Islet precursor cell (in vitro differentiated cells): ENCODE measurements at places on chromosomes 1 and 21.

- DNase-seq = no peak
These were observed 1424.2 kb downstream of the MRPL39 start for GRCh38 chr21:24183077-24183476.

DNA sequence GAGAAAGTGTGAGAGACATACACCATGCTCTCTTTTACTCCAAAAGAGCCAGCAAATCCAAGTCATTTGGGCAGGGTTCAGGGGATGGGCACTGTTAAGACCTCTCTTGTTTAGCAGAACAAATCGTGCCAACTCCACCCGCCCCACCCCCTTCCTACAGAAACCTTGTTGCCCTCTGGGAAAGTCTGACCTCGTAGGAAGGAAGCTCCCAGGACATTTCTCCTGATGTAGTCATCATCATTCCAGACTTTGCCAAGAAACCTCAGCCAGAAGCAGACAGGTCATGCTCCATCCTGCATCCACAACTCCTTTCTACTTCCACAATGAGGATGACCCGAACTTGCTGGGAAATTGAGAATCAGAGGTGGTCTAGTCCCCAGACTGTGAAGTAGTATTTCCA is 57.7 kb downstream of the UBE2T start:
- DNase-seq = peak; percentile 77

- peak; percentile 21 for DNase-seq
These were observed 33.9 kb downstream of the RUNX3 start for GRCh38 chr1:24896176-24896575.

- no peak for DNase-seq
These were observed 205.5 kb downstream of the PTBP2 start for GRCh38 chr1:96927125-96927524.

DNA sequence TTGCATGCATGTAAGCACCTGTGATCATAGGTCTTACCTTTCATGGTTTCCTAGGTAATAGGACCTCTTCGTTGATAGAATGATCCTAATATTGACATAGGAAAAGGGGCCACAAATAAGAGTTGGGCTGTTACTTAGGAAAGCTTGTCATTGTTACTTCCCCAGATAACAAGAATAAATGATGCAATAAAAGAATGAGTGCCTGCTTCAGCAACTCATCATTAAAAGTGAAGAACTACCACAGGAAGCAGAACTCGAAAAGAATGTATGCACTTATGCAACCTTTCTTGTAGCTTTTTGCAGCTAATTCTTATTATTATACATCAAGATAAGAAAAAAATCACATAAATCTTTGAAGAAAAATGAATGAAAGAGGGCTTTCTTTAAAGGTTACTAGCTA is 548.6 kb downstream of the LTN1 start:
- no peak for DNase-seq

- DNase-seq = no peak
These were observed 105.0 kb upstream of the SAMD11 start for GRCh38 chr1:818618-819291.

GRCh38 chr1:180616439-180616838 is 15.4 kb upstream of the XPR1 start:
- no peak for DNase-seq

DNA sequence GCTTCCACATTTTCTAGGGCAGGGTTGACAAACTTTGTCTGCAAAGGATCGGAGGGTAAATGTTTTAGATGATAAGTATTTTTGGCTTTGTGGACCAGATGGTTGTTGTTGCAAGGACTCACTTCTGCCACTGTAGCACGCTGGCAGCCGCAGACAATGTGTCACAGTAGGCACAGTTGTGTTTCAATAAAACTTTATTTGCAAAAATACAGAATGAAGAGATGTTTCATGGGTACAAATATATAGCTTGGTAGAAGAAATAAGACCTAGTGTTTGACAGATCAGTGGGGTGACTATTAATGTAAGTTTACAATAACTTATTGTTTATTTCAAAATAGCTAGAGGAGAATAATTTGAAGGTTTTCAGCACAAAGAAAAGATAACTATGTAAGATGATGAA is 127.8 kb downstream of the GRIK3 start:
- peak; percentile 9 for DNase-seq

DNA sequence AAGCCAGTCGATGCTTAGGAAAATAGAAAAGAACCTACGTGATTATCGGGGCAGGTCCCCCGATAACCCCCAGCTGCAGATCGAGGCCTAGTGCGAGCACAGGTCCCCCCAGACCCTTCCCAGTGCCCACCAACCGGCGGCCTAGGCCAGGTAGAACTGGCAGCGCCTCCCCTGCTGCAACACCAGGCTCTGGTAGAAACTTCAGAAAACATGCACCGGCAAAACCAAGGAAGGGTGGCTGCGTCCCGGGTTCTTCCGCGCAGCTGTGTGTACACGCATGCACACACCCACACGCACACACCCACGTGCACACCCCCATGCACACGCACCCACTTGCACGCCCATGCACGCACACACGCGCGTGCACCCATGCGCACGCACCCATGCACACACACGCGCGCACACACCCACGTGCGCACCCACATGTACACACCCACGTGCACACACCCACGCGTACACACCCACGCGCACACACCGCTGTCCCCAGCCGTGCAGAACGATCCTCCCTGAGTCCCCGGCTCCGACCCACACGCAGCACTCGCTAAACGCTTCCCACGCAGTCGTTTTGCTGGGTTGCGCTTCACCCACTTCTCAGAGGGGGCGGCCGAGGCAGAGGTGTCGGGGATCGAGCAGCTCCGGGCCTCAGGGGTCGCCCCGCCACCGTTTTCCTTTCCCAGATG is 5.2 kb downstream of the TSPEAR start:
- no peak for DNase-seq

DNA sequence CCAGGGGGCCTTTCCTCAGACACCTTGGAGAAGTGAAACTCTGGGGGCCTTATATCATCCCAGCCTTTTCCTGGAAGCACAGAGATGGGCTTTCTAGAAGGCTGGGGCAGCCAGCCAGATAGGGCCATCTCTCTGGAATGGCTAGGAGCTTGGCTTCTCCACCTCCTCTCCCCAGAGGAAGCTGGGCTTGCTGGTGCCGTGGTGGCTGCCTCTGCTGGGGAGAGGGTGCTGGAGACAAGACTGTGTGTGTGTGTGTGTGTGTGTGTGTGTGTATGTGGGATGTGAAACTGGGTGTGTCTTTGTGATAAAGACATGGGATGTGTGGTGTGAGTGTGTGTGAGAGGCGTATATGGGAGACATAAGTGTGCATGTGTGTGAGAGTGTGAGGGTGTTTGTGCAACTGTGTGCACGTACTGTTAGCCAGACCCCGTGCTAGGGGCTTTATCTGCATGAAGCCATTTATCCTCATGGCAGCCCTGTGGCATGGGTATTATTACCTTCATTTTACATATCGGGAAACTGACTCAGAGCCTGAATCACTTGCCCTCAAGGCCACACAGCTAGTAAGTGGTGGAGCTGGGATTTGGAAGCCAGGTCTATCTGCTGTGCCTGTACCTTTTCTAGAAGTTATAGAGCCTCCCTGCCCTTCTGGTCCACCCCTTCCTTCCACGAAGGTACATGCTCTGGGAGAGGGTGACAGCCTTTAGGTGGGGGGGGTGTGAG is 44.2 kb downstream of the PTPRU start:
- peak; percentile 54 for DNase-seq
